ENCODE measurements at places on chromosomes 3 and 15.

GRCh38 chr3:12926660-12927059 lies 85.3 kb upstream of the RPL32 start:
- no peak for DNase-seq

DNA sequence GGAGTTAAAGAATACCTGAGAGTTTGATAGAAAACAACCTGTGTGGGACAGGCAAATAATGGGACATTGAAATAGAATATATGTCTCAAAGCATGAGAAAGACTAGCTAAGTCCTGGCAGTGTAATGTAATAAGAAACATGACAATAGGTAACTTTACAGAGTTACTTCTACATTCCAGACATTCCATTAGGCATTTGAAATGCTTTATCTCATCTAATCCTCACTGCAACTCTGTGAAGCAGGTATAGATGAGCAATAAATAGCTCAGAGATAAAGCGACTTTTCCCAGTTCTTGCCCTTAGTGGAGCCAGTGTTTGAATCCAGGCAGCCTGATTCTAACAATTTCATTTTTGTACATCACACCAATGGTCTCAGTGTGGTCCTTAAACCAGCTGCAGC lies 76.8 kb downstream of the CPNE4 start:
- DNase-seq, result no peak

DNA sequence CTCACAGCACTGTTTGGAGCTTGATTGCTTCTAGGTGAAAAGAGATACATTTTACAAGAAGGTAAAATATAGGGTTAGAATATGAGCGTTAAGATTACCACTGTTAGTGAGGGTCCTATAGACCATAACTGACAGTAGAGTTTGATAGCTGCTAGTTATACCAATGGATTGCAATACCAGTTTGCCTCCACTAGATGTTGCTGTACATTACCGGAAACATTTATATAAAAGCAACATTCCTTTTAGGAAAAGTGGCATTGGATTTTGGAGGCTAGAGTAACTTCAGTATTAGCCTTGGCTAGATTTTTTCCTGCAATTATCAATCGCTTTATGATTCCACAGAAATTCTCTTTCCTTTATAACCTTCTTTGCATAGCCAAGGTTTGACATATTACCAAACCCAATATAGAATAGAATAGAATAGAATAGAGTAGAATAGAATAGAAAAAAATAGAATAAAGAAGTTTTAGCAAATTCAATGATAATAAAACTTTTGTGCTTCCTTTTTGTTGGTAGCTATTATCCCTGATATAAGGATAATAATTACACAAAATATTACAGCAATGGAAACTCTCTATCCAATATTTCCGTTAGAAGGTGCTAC lies 1093.6 kb upstream of the ALCAM start:
- DNase-seq, result no peak

GRCh38 chr15:50426428-50426827 lies 2.2 kb downstream of the USP8 start:
- DNase-seq, result no peak

- DNase-seq, result no peak
Observed at GRCh38 chr3:3302964-3303363, 123.5 kb upstream of the CRBN start.

DNA sequence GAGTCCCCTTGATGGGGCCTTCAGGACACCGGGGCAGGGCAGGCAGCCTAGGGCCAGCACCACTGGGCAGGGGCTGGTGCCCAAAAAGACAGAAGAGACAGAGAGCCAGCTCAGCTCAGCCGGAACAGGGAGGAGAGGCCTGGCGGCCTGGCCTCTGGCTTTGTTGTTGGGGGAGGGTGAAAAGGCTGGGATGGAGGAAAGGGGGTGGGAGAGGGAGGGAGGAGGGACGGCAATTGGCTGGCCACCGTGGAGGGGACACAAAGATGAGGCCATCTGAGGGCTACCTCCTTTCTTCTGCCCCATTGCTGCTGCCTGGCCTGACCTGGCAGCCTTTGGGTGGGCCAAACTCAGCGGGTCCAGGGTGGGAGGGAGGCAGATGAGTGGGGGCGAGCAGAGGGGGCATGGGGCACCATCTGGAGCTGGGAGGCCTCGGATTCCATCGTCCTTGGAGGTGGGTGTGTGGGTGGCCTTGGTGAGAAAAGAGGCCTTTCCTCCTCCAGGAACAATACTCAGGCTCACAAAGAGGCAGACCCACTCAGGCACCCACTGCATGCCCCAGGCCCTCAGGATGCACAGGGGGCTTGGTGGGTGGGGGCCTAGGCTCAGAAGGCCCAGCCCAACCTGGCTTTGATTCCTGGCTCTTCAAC lies 9.3 kb downstream of the EFCC1 start:
- DNase-seq, result no peak

GRCh38 chr3:172542999-172543398 lies 19.8 kb upstream of the TNFSF10 start:
- DNase-seq, result no peak

DNA sequence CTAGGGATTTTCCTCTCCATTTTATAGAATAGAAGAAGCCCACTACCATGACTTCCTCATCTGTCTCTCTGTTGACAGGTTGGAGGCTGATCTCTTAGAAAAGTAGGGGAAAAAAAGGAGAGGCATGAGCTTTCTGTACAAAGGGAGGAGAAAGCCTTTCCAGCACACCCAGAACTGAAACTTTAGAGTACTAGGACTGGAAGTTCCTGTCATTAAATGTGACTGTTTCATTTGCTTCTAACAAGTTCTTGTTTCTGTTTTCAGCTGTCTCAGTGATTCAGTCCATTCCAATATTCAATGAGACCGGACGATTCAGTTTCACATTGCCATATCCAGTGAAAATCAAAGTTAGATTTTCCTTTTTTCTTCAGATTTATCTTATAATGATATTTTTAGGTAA lies 39.0 kb downstream of the INTS14 start:
- no peak for DNase-seq

DNA sequence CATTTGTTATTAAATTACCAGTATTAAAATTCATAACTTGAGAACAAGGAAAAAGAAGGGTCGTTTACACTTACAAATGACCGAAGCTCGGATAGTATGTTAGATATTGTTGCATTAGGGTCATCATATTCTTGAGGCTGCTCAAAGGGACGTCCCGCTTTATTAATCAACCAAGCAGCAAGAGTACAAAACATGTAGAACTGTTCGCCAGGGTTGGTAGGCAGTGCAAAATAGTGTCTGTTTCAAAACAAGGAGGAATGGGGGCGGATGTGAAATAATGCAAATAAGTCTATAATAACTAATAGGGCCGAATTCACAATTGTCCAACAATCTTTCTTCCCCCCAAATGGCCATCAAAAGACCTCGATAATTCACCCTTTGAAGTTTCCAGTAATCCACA lies 2.9 kb downstream of the IFT57 start:
- no peak for DNase-seq

GRCh38 chr3:127103080-127103479 lies 89.9 kb upstream of the PRR23E start:
- no peak for DNase-seq

- no peak for DNase-seq
Observed at GRCh38 chr15:37135225-37135624, 34.9 kb upstream of the MEIS2 start.

- no peak for DNase-seq
Observed at GRCh38 chr3:136772709-136773108, 20.5 kb upstream of the STAG1 start.

GRCh38 chr3:69462022-69462825 lies 76.3 kb upstream of the FRMD4B start:
- DNase-seq, result no peak

GRCh38 chr15:72197460-72198355 lies at the start of gene GRAMD2A:
Gene GRAMD2A (minus strand): TSS chr15:72197787.
- DNase-seq, result no peak

DNA sequence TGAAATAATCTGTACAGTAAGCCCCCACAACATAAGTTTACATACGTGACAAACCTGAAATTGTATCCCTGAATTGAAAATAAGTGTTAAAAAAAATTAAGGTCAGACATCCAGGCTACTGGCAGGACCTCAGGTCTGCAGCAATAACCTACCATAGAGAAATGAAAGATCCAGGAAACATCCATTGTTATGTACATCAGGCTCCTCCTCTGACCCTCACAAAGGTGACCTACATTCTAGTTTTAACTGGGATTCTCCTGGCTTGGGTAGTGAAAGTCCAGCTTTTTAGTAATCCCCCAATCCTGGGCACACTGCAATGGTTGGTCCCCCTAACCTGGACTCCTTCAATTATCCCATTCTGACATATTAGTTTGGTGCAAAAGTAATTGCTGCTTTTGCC lies 749.6 kb upstream of the LMCD1 start:
- DNase-seq, result no peak

DNA sequence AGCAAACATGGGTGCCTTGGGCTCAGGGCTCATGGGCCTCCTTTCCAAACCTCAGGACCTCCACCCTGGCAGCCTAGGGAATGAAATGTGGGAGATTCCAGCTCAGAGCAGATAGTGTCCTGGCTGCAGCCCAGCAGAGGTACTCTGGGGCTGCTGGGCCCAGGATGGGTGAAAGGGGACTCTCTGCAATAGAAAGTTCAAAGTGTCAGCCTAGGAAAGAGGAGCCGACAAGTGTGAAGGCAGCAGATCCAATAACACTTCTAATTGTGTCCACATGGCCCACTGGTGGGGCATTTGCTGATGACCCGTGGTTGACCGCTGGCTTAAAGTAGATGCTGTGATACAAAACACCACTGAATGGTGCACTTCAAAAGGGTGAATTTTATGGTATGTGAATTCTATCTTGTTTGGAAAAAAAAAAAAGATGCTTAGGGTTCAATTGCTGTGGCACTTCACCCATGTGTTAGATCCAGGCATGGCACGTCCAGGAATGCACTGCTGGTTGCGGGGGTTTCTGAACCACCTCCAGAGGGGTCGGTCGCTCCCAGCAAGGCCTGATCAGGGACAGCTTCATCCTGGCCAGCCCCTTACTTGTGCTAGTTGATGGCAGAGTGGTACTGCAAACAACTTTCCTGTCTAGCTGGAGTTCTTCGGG lies 20.9 kb downstream of the AMOTL2 start:
- DNase-seq, result no peak

DNA sequence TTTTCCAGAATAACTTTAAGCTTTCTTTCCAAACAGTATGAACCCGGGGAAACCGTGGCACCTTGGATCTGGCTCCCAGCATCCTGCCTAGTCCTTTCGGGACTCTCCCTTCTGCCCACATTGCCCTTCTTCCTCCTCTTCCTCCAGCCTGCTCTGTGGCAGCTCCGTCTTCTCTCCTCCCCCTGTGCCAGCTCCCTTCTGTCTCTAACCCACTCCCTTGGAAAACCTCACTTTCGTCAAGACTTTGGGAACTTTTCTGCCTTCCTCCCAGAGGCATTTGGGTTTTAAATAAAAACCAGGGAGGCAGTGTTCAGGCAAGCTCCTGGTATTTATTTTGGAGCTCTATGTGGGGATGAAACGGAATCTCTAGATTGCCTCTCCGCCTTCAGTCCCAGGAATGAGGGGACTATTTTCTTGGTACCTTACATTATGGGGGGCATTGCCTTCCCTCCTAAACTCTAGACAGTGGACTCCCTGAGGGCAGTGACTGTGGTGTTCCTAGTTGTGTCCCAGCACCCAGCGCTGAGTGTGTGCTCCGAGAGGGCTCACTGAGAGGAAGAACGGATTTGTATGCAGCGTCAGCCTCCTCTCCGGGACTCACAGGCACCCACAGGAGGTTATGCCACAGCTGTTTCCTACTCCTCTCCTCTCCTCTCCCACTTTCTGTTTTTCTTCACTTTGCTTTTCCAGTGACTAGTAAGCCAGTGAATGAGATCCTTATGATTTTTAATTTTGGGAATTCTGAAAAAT lies 105.4 kb upstream of the MRPS22 start:
- DNase-seq, result no peak

DNA sequence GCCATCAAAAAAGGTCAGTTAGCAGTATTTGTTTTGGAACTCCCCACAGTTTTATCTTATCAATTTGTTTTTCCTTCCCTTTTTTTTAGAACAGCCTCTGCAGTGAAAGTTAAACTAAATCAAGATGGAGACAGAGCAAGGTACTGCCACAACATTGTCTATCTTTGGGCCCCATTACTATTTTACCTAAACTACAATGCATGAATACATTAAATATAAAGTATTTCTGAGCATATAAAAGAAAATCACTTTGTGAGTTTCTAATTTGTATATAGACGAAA lies 139.5 kb downstream of the MEIS2 start:
- DNase-seq, result no peak

DNA sequence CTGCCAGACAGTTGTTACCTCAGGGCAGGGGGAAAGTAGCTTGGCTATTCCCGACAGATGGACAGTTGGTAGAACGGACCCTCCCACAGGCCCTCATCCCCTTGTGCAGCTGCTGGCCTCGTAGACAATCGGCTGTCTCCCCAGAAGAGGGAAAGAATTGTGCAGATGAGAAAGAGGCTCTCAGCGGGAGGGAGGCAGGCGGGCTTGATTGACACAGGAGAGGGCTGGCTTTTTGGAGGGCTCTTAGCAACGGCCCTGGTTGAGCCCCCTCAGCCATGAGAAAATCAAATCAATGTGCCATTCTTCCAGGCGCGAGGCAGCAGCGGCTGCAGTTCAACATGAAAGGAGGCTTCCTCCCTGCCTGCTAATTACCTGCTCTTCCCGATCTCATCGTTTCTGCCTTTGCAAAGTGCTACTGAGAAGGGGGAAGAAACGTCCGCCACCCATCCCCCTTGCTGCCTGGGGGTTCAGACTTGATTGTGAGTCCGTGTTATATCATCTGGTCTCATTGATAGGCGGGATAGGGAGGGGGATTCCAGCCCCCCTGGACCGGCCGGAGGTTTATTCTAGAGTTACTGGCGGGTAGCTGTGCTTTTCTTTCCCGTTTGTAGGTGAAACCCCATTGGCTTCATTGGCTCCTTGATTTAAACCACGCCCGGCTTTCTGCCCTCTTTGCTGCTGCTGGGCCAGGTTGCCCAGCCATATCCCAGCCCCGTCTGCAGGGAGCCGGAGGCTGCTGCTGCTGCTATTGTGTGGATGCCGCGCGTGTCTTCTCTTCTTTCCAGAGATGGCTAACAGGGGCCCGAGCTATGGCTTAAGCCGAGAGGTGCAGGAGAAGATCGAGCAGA lies at the start of gene TAGLN3:
Gene TAGLN3, plus strand, starts transcription at position 287 of the 848 bp plus-strand sequence. Its CDS starts 501 bp downstream, at position 788.
- DNase-seq, result no peak

All from hematopoietic multipotent progenitor cell treated with erythropoietin and hydrocortisone succinate and interleukin-3 and kit ligand, for 15 days (in vitro differentiated cells).